ENCODE measurements at places on chromosomes 5 and 9.

DNA sequence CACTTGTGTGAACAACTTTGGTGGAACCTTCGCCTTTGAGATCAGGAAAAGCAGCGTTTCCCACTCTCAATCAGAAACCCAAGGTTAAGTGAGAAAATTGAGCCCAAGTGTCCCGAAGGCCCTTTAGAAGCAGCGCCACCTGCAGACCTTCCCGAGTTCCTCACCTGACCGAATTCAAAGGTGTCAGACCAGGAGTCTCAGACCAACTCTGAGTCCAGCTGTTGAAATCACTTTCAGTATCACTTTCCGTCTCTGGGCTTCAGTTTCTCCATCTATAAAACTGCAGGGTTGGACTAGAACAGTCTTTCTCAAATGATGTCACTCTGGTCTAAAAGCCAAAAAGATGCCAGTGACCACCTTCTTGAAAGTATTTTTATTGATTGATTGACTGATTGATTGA lies 31.7 kb upstream of the GRHPR start:
- no peak for DNase-seq

- DNase-seq: no peak
These were observed 94.2 kb upstream of the MVB12B start for GRCh38 chr9:126232461-126232860.

DNA sequence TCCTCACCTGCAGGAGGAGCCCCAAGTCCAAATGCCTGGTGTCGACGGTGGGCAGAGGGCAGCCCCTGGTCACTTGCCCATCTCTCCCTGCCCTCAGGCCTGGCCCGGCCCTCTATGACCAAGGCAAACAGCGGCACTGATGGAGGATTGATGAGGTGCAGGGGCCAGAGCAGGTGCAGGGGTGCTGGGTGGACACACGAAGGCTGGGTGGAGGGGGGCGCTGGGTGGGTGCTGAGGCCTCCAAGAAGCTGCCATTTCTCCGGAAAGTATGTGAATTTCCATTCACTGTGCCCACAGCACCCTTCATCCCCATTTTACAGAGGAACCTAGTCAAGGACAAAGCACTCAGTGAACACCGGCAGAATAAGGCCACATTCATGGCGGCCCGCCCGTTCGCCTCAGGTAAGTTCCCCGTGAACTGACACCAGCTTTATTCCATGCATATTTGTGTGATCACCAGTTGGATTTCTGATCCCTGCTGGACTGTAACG lies 143.8 kb upstream of the PPP1R26 start:
- DNase-seq: no peak

GRCh38 chr9:19994296-19994695 lies 205.5 kb upstream of the SLC24A2 start:
- no peak for DNase-seq

- DNase-seq: no peak
These were observed 838.0 kb upstream of the DMAC1 start for GRCh38 chr9:8637626-8638025.

- DNase-seq: no peak
These were observed 47.8 kb downstream of the PLPP7 start for GRCh38 chr9:131337131-131337848.

DNA sequence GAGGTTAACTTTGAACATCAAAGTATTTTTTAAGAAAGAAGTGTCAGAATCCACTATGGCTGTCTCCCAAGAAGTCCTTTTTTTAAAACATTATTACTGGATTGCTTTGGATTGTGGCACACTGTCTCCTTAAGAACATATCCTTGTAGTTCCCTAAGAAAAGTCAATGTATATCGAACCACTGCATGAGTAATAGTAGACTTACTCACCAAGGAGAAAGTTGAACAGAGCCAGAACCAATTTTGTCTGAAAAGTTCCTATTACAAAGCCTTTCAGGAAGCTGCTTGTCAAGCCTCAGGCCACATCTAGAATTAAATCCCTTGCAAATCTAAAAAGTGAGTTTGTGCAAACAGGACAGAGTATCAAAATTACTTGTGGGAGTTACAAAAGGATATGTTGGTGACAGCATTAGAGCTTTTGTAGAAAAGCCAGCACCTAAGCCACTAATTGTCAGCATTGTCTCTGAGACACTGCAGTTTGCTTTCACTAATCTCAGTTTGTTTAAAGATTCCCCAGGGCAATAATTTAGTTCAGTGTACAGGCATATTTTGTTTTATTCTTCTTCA lies 195.4 kb downstream of the MPDZ start:
- DNase-seq: no peak

All from activated T-cell treated with anti-CD3 and anti-CD28 coated beads for 4 hours (primary cell).